T47D (cell line): ENCODE measurements at places on chromosomes 1 and 21.
A peak's percentile ranks its signal among the peaks of the same experiment; 100 is the strongest.

GRCh38 chr21:42265231-42265812 is 46.4 kb downstream of the ABCG1 start:
- DNase-seq, result no peak

- no peak for DNase-seq
These were observed 549.9 kb downstream of the PTPRU start for GRCh38 chr1:29786195-29786594.

GRCh38 chr1:65958561-65959350 is 166.1 kb downstream of the PDE4B start:
- peak; percentile 2 for DNase-seq

DNA sequence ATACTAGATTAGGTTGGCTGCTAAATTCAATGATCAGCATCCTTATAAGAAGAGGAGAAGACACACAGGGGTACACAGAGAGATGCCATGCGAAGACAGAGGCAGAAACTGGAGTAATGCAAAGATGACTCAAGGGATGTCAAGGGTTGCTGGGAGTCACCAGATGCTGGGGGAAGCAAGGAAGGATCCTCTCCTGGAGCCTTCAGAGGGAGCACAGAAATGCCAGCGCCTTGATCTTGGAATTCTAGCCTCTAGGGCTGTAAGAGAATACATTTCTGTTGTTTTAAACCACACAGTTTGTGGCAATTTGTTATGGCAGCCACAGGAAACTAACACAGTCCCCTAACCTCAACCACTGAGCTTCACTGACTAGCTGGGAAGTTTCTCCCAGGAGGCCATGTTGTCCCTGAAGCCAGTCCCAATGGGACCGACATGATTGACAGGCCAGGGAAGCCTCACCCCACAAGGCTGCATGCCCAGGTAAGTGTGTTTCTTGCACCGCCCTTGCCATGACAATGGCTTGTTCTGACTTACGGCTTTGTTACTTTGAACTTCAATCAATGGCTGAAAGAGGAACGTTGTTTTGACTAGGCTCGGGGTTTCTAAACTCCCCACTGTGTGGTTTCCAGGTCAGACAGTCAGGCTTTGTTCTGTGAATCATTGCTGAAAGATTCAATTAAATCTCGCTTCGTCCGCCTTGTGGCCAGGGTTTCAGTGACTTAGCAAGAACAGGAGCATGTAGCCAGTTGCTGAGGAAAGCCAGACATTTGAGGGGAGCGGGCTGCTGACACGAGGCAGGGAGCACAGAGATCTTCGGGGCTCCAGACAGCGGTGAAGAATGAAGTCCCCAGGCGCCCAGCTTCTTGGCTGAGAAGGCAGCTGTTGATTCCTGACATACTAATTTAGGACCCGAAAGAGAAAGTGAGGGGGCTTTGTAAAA is 62.3 kb downstream of the RUNX1 start:
- no peak for DNase-seq

DNA sequence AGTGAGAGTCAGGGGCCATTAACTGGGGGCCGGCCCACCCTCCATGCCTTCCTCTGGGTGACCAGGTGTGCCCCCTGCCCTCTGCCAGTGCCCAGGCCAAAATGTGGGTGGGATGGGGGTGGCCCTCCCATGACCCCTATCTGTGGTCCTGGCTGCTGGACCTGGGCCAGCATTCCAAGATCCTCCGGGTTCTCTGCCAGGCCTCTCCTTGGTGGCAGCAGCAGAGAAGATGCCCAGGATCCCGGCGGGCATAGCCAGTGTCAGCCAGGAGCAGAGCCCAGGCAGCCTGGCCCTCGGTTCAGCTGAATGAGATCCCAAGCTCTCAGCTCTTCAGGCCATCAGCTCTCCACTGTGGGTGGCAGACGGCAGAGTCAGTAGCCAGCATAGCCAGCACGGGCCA is 31.3 kb upstream of the ACTRT2 start:
- DNase-seq, result no peak

DNA sequence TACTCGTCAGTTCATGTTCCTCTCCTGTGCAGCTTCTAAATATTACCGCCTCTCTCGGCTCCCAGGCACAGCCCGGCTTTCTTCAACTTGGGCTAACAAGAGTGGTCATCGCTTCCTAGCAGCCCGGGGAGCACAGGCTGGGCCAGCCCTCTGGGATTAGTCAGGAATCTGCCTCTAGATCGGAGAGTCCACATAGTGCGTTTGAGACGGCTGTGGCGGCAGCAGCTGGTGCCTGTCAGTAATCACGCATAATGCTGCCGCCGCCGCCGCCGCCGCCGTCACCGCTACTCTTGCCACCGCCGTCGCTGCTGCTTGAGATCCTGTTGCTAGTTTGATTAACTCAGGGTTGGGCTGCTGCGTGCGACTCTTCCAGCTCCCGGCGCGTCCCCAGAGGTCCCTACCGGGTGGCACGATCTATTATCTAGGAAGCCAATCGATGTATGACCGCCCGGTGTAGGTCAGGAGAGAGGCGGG is at the start of gene RXRG:
Gene RXRG, minus strand, starts transcription at position 230 of the 474 bp plus-strand sequence. CDS start 233 bp downstream, outside the sequence.
- peak; percentile 19 for DNase-seq

- DNase-seq, result no peak
These were observed 301.7 kb upstream of the VAMP3 start for GRCh38 chr1:7469255-7469938.

DNA sequence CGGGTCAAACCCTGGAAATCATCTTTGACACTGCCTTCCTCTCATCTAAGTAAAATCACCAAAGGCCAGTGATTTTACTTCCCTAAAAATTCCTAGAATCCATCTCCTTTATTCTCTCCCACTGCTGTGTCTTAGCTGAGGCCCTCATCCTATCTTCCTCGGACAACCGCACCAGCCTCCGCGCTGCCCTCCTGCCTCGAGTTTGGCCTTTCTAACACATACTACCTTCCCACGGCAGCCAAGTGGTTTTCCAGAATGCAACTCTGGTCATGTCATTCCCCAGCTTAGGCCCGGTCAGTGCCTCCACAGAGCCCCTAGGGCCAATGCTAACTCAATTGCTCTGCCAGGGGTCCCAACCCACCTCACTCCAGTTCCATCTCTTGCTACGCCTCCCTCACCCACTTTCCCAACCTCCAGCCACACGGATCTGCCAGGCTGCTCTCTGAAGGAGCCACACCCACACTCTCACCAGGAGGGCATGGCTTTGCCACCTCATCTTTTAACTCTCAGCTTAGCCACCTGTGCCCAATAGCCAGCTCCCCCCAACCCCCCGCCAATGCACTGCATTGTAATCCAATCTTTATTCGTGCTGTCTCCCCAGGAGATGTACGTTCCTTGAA is 6.8 kb downstream of the TMEM9 start:
- DNase-seq, result no peak

- peak; percentile 76 for DNase-seq
These were observed 10.7 kb downstream of the RAB42 start for GRCh38 chr1:28602536-28603439.

DNA sequence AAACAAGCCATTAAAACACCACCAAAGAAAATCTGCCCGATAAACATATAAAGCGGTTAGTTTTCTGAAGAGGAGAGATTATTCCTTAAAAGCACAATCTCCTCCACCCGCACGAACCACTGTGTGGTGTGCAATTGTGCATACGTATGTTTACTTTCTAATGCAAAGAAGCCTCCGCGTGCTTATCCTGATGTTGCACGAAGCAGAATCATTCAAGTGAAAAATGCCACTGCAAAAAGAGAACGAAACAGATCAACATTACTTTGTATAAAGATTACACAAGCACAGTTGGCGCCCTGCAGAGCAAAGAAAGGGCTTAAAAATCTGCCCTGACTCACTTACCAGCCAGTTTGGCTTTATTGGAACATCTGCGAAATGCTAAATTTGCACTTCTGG is 166.8 kb downstream of the ZNF281 start:
- no peak for DNase-seq

- DNase-seq, result no peak
These were observed 61.7 kb upstream of the PUM1 start for GRCh38 chr1:31127266-31127665.

DNA sequence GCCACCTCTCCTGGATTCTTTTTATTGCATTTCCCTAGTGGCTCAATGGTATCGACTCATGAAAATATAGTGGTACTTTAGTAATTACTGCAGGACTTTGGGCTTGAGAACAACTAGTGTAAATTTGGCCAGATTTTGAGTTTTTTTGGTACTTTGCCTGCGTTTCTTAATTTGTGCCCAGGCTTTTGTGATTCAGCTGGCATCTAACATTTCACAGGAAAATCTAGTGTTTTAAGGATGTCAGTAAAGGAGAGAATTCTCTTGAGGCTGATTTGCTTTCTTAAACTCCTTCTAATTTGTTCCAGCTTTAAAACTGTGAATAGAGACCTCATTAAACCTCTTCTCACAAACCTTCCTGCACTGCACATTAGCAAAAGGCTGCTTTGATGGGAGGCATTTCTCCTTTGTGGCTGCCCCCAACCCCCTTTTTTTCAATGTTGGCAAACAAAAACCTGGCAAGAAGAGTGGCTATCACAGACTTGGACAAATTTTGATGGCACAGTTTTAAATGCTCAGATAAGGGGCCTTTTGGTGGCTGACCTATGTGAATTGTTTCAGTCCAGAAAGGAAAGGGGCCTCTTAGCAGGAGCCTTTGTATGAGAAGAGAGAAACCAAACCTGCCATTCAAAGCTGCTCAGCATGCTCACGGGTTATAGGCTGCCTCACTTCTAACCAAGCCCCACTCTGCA is 113.4 kb upstream of the RAVER2 start:
- DNase-seq, result no peak

DNA sequence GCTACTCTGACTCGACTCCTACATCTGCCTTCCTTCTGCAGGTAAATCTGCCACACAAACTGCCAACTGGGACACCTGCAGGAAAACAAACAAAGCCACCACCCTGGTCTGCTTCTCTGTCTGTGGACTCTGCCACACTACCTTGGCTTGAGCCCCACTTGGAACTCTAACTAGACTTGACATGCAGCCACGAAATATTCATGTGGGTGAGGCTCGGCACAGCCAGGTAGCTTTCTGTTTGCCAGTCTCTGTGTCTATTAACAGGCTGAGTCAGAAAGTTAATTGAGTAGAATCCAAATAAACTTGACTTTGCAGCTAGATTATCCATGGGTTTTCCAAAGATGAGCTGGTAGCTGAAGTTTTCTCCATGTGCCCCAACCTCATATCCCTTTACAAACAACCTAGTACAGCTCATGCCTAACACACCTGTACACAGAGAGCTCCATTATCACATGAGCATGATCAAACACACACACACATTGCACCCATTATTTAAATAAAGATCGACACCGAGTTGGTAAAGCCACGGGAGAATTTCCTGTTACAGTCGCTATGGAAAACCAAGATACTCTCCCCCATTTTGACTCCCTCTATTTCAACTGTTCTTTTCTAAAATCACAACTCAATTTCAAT is 808 bp downstream of the C1orf116 start:
- no peak for DNase-seq

DNA sequence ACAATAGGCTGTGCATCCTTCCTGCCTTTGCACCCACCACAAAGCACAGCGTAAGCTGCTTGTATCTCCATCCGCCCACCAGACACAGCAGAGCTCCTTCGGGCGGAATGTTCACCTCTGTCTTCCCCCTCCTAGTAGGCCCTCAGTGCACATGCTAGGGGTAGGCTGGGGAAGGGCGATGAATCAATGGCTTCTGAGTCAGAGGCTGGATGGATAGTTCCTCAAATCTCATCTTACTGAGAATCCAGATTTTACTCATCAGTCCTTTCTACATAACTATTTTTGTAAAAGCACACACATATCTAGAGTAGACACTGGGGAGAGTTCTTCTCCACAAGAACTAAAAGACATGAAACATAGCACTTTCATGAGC is 73.8 kb downstream of the BCAR3 start:
- DNase-seq, result no peak

GRCh38 chr21:37463083-37463801 is 96.7 kb downstream of the DYRK1A start:
- DNase-seq, result peak; percentile 65

DNA sequence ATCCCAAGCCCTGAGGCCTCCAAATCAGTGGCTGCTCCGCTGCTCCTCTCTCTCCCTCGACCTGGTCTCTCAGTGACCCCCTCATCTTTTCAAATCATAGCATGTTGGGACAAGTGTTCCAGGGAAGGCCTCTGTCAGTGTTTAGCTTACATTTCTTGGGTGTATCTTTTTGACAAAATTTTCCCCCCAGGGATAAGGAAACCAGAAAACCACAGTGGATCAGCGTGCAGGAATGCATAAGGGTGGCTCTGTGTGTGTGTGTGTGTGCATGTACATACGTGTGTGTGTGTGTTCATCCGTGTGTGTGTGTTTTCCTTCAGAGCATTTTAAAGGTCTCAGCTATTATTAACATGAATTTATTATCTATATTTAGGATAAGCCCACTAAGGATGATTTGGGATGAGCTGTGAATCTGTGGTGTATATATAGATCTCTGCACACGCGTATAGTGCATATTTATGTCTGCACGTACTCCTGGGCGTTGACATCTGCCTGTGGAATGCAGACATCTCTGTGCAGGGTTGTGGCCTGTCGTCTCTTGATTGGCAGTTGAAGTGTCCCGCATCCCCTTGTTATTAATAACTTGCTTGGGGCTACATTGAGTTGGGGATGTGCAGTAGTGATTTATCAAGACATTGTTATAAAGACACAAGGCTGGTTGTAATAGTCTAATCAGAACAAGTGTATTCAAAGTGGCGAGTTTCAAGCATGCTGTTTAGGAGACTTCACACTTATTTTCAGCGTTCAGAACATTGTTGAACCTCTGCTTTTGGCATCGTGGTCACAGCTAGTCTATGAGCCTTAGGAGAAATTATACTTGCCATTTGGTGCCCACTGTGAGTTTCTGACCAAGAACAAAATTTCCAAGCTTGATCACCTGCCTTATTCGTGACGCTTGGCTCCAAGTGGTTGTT is 55.6 kb downstream of the GALNT2 start:
- DNase-seq, result no peak

DNA sequence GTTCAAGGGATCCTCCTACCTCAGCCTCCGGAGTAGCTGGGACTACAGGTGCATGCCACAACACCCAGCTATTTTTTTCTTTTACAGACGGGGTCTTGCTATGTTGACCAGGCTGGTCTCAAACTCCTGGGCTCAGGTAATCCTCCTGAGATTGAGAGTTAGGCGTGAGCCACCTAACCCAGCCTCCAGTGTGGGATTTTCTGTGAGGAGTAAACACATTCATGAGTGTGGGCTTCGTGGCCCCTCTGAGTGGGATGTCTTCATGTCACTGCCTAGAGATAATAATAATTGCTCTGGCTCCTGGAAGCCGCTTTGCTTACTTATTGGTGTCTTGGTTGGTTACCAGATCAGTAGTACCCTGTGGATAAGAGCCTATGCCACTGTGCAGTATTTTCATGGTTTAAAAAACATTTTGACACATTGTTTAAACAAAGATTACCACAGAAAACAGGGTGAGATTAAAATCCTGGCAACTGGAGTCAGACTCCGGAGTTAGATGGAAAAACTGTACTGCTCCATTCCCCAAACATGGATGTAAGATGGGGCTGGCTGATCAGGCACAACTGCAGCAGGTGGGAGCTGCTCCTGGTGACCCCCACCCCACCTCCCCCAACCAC is 159.1 kb upstream of the RAB4A start:
- DNase-seq, result no peak

DNA sequence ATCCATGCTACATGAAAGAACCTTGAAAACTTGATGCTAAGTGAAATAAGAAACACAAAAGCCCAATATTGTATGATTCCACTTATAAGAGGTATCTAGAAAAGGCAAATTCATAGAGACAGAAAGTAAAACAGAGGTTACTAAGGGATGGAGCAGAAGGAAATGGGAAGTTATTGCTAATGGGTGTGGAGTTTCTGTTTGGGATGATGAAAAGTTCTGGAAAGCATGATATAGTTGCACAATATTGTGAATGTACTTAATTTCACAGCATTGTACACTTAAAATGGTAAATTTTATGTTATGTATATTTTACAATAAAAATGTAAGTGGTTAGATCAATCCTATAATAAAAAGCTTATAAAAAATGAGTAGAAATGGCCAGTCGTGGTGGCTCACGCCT is 1.6 kb upstream of the NECAP2 start:
- DNase-seq, result no peak
